Activated CD4-positive, alpha-beta T cell treated with anti-CD3 and anti-CD28 coated beads for 4 hours (primary cell): ENCODE measurements at places on chromosomes 11 and 22.
A peak's percentile ranks its signal among the peaks of the same experiment; 100 is the strongest.

DNA sequence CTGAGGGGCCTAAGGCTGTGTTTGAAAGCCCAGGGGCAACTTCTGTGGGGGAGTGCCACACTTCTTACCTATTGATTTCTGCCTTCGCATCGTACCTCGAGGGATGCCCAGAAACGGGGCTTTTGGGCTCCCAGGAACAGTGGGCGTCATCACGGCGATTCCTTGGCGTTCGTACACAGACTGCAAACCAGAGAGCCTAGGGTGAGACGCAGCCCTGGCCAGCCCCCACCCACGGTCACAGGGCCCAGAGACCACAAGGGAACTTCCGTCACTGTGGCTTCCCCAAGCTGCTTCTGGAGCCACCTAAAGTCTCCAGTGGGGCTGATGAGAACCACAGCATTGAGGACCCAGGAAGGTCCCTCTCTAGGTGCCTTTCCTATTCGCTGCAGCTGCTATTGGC is 91.9 kb downstream of the CTTN start:
- no peak for DNase-seq

DNA sequence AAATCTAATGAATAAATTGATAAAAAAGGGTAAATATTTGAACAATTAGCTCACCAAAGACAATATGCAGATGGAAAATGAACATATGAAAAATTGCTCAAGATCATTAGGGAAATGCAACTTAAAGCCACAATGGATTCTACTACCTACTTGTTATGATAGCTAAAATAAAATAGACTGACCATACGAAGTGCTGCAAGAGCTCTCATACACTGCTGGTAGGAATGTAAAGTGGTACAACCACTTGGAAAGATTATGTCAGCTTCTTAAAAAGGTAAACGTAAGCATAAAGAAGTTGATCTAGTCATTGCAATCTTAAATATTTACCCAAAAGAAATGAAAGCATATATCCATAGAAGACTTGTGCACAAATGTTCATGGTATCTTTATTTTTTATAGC is 504.2 kb upstream of the ARHGAP42 start:
- no peak for DNase-seq

DNA sequence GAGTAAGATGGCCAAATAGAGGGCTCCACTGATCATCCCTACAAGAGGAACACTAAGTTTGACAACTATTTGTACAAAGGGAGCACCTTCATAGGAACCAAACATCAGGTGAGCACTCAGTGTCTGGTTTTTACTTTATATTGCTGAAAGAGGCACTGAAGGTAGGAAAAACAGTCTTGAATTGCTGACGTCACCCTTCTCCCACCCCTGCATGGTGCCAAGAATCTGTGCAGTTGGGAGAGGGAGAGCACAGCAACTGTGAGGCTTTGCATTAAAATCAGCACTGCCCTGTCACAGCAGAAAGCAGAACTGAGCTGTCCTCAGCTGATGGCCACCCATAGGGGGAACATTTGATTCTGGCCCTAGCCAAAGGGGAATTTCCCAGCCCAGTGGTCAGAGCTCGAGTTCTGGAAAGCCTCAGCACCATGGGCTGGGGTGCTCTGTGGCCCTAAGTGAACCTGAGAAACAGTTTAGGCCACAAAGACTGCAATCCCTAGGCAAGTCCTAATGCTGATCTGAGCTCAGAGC is 37.9 kb downstream of the PIWIL3 start:
- no peak for DNase-seq

DNA sequence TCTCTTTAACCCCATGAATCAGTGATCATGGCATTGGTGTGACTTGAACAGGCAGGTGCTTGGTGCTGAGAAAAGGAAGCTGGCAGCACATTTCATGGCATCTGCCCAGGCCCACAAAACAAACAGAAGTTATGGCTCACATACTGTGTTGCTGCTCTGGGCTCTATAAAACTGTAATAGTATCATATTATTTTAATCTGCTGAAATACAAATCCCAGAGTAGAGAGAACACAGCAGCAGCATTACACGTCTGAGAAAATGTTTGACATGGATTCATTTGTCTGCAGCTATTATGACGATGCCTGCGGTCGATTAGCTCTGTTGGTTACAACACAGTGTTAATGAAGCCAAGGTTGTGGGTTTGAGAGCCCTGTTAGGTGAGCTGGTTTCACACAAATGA is 80.8 kb downstream of the ALX4 start:
- DNase-seq = no peak

- no peak for DNase-seq
These were observed 5.4 kb upstream of the KCNJ4 start for GRCh38 chr22:38460426-38460840.

DNA sequence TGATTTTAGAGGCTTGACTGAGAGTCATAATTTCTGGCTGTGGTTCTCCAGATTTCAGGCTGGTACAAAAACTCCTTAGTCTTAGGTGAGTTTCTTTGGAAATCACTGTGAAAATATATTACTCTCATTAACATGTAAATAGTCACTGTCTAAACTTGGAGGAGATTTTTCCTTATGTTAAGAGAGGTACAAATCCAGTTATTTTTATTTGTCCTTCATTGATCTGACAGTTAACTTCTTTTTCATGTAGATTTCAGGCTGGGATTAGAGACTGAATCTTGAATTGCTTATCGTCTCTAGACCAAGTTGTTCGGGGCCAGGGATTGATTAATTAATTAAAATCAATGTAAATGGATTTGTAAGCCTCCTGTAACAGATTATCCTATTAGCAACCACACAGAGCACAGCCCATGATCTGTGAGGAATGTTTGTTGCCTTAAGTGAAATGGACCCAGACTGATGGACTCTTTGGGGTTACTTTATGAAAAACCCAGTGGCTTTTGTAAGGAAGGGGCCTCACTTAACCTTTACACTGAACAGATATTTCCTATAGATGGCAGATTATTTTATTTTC is 21.1 kb downstream of the TEAD1 start:
- DNase-seq = no peak

DNA sequence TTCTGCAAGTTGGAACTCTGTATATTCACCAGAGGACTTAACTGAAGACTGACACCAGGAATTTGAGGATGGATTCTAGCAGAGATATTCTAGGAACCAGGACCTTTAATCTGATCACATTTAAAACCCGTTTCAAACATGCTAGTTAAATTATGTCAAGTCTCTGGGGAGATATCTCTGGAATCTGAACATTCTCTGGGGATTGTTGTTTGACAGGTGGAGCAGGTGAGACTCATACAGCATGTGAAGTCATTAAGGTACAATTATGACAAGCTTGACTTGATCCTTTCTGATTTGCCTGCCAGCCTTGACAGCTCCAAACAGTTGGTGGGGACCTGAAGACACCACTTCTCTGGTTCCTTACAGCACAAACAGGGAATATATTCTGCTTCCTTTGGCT is 100.3 kb downstream of the FAT3 start:
- no peak for DNase-seq

GRCh38 chr11:76321820-76322524 is 59.0 kb downstream of the THAP12 start:
- DNase-seq = no peak

- no peak for DNase-seq
These were observed 106.3 kb upstream of the TEAD1 start for GRCh38 chr11:12567746-12568460.

DNA sequence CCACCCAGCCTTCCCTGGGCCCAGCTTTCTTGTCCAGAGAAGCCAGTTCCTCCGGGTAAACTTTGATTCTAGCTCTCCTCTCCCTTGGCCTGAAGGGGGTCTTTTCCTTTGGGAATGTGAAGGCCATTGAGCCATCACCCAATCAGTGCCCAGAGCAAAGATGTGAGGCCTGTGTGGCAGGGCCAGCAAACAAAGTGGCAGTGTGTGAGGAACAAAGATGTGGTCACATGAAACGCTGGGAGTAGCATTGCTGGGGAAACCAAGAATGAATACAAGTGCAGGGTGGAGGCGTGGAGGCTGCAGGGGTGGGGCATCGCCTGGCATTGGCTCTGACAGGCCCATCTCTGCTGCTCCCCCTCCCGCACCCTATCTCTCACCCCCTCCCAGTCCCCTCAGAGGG is 91.9 kb upstream of the BID start:
- no peak for DNase-seq

GRCh38 chr11:118366287-118366686 is 6.9 kb downstream of the UBE4A start:
- no peak for DNase-seq

DNA sequence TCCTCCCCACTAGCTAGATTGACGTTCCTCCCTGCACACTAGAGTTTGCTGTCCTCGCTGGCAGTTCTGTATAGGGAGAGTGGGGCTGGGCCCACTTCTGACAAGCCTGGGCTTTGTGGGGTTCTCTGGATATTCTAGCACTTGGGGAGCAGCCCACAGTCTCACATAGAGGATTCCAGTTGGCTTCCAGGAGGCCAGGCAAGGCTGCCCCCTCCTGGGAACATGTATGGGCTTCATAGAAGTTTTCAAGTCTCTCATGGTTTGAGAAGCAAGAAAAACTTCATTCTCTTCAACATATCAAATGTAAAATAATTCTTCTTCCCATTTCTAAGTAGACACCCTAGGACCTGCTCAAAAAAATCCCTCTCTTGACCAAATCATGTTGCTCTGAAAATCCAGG is 87.5 kb downstream of the NAV2 start:
- DNase-seq = no peak

GRCh38 chr11:110311783-110312579 is 15.6 kb upstream of the RDX start:
- no peak for DNase-seq

DNA sequence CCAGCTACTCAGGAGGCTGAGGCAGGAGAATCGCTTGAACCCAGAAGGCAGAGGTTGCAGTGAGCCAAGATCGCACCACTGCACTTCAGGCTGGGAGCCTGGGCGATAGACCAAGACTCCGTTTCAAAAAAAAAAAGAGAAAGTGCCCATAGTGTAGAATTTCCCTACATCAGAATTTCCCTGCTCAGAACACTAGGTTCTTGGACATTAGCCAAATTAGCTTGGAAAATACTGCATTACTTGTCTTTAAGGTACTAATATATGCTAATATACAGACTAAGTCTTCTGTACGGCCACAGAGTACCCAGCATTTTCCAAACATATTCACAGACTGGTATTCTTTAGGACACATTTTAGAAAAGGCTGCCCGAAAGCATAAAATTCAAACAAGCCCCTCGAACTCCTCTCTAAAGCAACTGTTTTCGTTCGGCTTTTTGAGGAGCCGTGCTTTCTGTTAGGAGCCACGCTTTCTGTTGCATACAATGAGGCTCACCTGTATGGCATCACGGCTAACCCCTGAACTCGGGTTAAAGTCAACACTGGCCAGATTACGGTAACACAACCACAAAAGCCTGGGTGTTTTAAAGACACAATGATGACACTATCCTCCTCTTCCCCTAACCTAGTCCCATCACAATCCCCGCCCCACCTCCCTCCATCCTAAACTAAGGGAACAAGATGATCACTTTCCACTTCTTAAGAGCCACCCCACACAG is 18.4 kb downstream of the TNKS1BP1 start:
- no peak for DNase-seq

DNA sequence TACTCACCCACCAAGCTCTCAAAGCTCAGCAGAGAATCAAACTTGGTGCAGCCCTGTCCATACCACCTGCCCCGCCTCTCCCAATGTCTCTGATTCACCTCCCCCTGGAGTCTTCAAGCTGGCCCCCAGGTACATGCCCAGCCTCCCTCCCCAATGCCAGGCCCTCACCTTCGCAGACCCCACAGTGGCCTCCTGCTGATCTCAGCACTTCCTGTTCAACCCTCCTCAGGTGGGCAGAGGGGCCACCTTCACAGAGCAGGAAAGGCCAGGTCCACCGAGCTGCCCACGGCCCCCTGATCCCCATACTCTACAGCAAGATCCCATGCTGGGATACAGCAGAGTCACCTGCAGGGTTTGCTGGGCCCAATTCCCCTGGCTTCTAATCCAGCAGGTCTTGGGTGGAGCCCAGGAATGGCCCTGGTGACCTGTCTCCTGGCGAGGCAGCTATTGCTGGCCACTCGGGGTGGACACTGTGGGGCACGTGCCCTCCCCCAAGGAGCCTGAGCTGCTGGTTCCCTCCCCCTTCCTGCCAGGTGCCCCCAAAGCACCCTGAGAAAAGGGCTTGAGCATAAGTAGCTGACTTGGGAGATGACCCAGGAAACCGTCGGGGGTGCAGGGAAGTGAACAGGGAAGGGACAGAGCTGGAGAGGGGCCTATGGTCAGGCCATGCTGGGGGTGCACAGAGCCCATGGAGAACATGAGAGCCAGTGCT is 150.7 kb downstream of the BRD1 start:
- no peak for DNase-seq

GRCh38 chr22:16721961-16722360 is 103.2 kb downstream of the XKR3 start:
- DNase-seq = no peak

- DNase-seq = peak; percentile 29
These were observed 157.0 kb upstream of the TIMP3 start for GRCh38 chr22:32644252-32645100.

DNA sequence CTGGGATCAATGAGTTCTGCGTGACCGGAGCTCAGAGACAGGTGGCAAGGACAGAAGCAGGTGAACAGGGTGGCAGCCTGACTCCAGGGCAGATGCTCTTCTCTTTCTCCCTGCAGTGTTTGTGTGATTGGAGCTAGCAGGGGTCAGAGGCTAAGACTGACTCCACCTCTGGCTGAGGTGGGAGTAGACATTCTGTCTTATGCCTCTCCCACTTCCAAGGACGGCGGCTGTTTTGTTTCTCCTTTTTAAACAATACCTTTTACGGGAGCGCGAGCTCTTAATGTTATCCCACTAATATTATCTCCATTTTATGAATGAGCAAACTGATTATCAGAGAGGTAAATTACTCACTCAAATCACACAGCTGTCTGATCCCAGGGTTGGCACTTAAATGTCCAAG is 323.7 kb downstream of the MIAT start:
- DNase-seq = no peak

GRCh38 chr11:3095712-3096361 is 38.6 kb upstream of the CARS1 start:
- DNase-seq = no peak

DNA sequence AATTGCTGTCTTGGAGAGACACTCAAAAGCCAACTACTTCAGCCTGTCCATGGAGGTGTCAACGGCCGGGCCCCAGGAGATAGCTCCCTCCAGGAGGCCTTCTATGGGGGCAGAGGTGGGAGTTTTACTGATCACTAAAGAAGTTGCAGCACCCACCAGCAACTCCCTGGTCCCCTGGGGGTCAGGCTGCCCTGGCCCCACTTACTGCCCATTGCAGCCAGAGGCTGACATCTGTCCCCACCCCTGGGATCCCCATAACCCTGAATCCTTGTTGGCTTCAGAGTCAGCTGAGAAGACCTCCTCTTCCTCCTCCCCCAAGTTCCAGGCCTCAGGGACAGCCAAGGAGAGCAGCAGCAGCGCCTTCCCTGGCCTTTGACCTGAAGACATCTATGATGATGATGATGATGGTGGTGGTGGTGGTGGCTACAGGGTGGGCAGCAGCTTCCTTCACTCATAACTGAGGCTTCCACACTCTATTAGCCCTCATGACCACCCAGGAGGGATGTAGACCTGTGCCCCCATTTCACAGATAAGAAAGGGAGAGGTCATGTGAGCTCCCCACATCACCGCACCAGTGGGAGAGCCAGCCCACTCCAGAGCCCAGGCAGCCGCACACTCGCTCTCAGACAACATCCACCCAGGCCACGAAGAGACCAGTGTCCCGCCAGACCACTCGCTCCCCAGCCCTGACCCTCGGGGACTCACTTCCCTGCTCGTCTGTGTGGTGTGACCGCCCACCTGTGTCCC is 43.8 kb upstream of the FGF3 start:
- no peak for DNase-seq

- no peak for DNase-seq
These were observed 155.6 kb downstream of the BRD1 start for GRCh38 chr22:49672014-49672516.
